ENCODE measurements at places on chromosomes 7 and 10.
A peak's percentile ranks its signal among the peaks of the same experiment; 100 is the strongest.

DNA sequence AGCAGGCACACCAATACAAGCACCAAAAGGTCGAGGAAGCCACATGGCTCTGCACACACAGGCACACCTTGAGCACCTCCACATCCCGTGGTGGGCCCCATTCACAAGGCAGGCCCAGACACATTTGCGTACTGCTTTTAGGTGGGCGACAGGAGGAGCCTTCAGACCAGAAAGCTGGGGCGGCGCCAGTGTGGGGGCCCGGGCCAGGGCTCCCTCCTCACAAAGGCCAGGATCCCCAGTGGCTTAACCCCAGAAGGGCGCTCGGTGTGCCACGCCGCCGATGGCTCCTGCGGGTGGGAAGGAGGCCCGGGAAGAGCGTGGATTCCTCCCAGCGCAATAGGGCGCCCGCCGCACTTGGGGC, 2.8 kb upstream of the SMARCD3 start:
- DNase-seq: no peak

DNA sequence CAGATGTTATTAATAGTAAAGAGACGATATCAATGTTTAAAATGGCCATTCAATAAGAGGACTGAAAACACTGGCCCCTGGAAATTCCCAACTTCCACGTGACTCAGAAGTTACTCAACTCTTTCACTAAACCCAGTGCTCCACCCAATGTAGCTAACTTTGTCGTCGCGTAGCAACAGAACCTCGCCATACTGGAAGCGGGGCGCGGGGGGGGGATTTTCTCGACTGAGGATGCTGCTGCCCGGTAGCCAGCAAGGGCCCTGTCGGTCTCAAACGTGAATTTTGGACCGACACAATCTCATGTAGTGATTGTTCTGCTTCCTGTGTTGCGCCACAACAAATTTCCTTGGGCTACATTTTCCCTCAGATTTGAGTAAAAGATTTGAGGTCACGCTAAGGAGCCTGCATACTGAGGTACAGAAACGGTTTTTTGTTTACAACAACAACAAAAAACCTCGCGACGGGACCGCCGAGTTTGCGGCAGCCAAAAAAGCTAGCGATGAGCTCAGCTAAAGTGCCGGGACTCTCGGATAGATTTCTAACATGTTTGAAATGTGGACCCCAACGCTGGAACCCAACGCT, 977 bp upstream of the SFR1 start:
- DNase-seq: peak; percentile 87

GRCh38 chr7:131826960-131827359, 270.5 kb upstream of the PODXL start:
- DNase-seq: no peak

- no peak for DNase-seq
These were observed 32.8 kb downstream of the NUDT5 start for GRCh38 chr10:12162927-12163326.

GRCh38 chr7:55502858-55503440, 69.4 kb downstream of the VOPP1 start:
- DNase-seq: no peak

DNA sequence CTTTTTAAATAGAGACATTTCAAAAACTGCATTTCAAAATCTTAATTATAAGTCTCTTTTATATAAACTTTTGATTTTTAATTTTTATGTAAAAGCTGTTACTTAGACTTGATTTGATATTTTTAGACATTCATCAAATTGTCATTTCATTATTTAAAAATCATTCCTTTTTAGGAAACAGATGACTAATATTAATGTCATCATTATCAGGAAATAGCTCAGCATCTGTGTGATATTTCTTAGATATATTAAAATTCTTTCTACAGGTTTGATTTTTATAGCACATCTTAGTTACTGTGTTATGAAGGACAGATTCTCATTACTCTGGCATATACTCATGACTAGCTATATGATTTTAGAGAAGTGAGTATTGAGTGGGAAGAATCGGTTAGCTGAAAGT, 17.2 kb downstream of the RUNDC3B start:
- no peak for DNase-seq

- no peak for DNase-seq
These were observed 31.3 kb upstream of the KIAA1217 start for GRCh38 chr10:24177636-24178035.

- DNase-seq: no peak
These were observed 30.5 kb downstream of the GRK5 start for GRCh38 chr10:119237722-119238436.

DNA sequence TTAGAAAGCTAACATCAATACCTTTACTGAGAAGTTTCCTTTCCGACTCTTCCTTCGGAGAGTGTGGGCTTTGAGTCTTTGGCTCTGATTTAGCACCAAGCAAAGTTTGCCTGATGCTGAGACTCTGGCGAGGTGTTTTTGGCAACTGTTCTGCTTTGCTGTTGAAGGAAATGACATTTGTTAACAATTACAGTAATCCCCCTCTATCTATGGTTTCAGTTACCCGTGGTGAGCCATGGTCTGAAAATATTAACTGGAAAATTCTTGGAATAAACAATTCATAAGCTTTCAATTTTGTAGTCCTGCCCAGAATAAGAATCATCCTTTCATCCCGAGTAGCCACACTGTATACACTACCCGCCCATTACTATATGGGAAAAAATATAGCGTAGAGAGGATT, 126.3 kb downstream of the ARHGAP21 start:
- DNase-seq: no peak

DNA sequence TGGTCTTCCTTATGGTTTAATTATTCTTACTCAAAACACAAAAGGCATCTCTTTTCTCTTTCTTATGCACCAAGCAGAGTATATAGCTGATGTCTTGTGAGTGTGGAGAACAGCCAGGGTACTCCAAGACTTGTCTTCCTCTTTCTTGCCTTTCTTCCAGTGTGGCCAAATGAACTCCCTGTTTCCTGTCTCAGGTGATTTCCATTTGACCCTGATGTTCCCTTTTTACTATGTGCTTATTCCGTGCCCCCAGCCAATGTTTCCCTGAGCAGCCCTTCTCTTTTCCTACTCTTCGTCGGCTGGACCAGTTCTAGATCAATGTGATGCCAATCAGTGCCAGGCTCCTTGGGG, 12.6 kb downstream of the OR9A4 start:
- no peak for DNase-seq

DNA sequence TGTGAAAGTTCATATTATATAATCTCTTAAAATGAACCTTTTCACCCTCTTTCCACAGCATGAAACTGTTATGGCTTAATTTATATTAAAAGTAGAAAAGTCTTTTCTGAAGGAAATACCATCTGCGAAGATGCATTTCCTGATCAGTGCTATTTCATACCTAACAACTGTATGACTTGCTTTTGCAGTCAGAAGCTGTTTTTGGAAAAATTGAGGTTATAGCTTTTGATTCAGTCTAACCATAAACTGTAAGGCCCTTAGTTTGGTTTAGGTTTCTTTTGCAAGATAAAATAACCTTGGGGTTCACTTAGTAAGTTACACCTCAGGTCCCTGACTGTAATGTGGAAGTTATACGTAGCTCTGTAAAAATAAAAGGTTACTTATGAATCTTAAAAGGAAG, 22.7 kb upstream of the PARP12 start:
- DNase-seq: no peak

- DNase-seq: no peak
These were observed 131.1 kb downstream of the ELAPOR2 start for GRCh38 chr7:86928308-86928707.

DNA sequence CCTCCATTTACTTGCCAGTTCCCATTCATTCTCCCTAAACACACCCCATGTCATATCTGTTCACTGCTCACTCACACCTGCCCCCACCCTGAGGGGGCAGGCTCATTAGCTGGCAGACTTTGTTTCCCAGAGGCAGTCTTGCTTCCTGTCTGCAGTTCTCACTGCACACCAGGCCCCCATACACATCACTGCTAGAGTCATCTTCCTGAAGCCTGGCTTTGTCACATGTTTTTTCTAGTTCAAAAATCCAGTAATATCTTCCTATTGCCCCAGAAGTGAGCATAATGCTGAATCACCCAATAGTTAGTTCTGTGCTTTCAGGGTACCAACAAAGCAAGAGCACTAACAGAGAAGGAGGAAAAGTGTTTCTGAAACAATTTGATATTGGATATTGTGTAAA, 1.9 kb downstream of the LRRC72 start:
- no peak for DNase-seq

DNA sequence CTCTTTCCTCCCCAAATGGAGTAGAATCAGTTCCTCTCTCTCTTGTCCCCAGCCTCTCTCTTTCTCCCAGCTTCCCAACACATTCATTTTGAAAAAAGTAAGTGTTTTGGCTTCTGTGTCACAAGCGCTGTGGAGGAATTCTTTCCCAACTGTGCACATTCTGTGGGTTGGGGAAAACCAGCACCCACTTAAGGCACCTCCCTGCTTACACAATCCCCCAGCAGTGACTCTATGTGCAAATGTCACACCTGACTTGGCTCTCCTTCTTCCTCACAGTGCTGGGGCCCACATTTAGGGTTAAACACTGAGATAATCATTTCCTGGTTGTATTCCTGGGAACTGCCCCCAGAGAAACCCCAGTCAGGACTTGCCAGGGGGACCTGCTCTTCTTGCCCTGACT, 358.1 kb upstream of the ZNF32 start:
- no peak for DNase-seq

GRCh38 chr7:148151778-148152177, 438.8 kb upstream of the C7orf33 start:
- DNase-seq: no peak

DNA sequence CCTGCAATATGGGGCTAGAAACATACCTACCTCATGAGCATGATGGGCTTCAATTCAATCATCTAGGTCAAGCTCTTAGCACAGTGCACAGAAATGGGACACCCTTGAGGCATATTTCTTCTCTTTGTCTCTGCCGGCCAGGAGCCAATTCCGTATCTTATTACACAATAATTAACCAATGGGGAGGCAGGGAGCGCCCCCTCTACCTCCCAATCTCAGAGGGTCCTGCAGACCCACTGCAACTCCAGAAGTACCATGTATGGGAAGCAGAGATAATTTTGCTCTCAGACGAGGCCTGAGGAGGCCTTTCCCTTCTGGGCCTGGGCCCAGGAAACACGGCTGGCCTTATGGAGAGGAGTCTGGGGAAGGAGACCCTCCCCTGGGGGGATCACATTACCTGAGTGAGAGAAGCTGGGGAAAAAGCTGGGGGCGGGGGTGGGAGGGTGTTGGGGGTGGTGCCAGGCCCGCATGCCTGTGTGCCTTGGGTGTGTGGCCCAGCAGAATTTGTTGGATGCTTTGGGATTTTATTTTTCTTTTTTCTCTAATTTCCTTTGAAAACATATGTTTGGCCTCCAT, 155.5 kb downstream of the UBE2H start:
- no peak for DNase-seq

- DNase-seq: no peak
These were observed 154.3 kb downstream of the ZNF365 start for GRCh38 chr10:62528441-62528840.

DNA sequence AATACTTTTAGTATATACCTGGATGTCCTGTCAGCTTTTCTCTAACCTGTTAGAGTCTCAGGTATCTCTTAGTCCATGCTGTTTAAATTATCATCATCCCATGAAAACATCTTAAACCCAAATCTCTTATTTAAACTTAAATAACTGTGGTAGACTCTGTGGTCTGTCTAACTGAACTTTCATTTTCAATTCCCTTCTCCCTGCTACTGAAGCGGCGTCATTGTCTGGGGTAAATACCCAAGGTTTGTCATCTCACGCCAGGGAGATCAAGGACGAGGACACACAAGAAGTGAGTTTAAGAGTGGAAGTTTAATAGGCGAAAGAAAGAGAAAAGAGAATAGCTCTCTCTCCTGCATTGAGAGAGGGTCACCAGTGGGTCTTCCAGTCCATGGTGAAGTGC, 804.4 kb upstream of the CELF2 start:
- no peak for DNase-seq

DNA sequence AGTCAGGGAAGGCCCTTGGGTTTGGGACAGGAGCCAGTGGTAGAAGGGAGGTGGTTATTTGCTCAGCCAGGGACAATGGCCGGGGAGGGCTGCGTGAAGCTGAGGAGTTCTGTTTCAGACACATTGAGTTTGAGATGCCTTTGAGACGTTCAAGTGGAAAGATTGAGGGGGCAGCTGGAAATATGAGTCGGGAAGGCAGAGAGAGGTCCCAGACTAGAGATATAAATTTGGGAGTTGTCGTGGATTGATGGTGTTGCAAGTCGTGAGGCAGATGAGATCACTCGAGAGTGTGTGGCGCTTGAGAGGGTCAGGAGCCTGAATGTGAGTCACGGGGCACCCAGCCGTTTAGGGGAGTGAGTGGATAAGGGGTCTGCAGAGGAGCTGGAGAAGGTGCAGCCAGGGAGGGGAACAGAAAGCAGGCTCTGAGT, 73.3 kb downstream of the ZMIZ1 start:
- DNase-seq: no peak

GRCh38 chr10:104085801-104086400, at the start of gene COL17A1:
Gene COL17A1 (minus strand): TSS chr10:104085880. CDS start chr10:104080673, 5,207 bp downstream.
- no peak for DNase-seq

DNA sequence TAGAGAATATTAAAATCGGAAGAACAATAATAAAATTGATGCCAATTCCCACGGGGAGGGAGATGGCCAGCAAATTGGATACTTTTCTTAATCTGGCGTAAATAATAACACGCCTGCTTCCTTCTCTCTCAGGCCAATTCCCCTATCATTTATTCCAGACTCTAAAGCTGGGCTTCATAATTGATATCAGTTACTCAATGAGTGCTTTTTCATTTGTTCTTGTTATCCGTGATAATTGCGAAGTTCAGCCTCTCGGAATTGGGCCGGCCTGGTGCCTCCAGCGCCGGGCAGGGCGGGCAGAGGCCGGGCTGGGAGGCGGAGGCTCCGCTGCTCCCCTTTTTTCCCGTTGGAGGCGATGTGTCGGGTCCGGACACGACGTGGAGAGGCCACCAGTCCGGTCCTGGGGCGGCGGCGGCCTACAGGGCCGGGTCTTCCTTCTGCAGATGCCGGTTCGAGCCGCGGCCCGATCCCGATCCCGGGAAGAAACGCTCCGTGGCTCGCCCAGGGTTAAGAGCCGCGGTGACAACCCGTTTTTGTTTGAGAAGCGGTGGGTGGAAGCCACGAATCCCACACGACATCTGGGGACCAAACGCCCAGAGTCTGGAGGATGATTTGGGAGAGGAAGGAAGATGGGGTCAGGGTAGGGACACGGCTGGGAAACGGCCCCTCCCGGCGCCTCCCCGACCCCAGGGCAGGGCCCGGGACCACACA, 13.6 kb downstream of the UNCX start:
- DNase-seq: no peak

- DNase-seq: no peak
These were observed 105.7 kb upstream of the YAE1 start for GRCh38 chr7:39460486-39460885.

GRCh38 chr7:23353172-23353571, 54.0 kb downstream of the MALSU1 start:
- no peak for DNase-seq

DNA sequence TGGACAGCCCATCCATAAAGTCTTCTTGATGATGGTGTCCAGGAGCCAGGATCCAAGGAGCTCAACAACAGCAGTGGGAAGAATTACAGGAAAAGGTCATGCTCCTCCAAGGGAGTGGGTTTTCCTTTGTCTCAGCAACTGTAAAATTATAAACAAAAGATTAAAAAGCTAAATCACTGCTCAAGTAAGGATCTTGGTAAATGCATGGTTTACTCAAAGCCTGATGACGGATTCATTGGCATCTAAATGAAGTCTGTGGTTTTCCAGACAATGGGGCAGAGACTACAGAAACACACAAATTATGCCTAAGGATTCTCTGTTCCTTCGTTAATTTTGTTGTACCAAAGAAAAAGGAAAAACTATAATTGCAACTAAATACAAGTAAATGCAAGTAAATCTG, 36.4 kb upstream of the DLX6 start:
- DNase-seq: no peak
